Adrenal gland (tissue), 19 donors: ENCODE measurements at places on chromosomes 13 and 19.

- DNase-seq: no peak
Observed at GRCh38 chr19:17616961-17617806, 61.7 kb downstream of the COLGALT1 start.

- peak; percentile 77 for DNase-seq
Observed at GRCh38 chr19:5690955-5691821, 1.1 kb downstream of the RPL36 start.

- DNase-seq: no peak
Observed at GRCh38 chr13:96746886-96747285, 247.4 kb downstream of the OXGR1 start.

DNA sequence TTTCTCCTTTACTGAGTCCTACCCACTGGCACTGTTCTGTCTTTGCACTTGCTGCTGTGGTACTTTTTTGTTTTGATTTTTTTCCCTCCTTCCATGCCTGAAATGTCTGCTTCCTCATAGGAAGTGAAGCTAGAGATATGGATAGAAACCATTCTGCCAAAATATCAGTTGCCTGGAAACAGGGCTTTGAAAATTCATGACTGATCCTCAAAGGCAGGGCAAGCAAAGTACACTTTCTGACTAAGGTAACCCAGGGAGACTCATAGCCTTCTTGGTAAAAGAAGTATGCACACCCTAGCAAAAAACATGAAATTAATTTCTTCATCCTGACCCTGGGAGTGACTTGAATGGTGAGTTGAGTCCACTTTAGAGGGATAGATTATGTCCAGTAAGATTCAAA is 329.8 kb downstream of the MYO16 start:
- no peak for DNase-seq

GRCh38 chr19:51161266-51161665 is 19.2 kb downstream of the SIGLEC7 start:
- DNase-seq: no peak

- no peak for DNase-seq
Observed at GRCh38 chr13:42355491-42356183, 83.7 kb downstream of the AKAP11 start.

- no peak for DNase-seq
Observed at GRCh38 chr19:52938761-52939160, 15.5 kb upstream of the ZNF888 start.

DNA sequence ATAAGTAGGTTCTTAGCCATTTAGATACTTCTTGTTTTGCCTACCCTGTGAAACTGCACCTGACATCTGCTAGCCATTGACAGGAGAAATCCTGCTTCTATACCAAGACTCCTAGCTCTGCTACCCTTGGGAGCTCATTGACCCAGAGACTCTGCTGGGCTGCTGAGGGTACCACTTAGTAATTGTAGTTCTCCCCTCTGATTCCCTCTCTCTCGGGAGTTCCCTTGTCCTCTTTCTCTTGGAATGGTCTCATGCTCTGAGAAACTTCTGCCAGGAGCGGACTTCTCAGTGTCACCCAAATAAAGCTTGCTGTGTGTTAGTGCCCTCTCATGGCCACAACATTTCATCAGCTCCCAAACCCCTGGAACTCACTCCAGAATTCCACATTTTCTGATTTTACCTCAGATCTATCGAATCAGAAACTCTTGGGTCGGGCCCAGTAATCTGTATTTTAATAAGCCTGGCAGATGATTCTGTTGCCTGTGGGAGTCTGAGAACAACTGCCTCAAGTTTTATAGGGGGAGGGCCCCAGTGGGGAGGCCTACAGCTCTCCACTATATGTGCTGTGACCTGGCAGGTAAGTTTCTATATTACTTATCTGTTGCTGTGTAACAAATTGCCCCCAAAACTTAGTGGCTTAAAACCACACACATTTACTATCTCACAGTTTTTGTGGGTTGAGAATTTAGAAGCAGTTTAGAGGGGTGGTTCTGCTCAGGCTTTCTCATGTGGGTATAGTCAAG is 221.1 kb downstream of the TDRD3 start:
- peak; percentile 25 for DNase-seq
